KBM-7 (cell line): ENCODE measurements at places on chromosomes 6 and 20.
A peak's percentile ranks its signal among the peaks of the same experiment; 100 is the strongest.

DNA sequence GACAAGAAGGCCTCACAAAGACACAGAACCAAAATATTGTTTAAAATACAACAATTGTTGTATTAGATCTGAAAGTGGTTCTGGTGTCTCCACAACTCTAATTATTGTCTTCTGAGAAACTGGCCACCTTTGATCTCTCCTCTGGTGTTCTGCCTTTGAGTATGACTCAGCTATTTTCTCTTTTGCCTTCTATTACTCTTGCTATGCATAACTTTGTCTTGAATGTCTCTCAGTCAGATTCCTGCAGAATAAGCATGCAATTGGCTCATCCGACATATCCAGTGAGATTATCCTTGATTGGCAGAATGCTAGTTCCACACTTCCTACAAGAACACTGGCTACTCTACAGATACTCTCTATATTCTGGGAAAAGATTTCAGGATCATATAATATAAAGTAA, 14.3 kb upstream of the EPM2A start:
- peak; percentile 27 for DNase-seq

DNA sequence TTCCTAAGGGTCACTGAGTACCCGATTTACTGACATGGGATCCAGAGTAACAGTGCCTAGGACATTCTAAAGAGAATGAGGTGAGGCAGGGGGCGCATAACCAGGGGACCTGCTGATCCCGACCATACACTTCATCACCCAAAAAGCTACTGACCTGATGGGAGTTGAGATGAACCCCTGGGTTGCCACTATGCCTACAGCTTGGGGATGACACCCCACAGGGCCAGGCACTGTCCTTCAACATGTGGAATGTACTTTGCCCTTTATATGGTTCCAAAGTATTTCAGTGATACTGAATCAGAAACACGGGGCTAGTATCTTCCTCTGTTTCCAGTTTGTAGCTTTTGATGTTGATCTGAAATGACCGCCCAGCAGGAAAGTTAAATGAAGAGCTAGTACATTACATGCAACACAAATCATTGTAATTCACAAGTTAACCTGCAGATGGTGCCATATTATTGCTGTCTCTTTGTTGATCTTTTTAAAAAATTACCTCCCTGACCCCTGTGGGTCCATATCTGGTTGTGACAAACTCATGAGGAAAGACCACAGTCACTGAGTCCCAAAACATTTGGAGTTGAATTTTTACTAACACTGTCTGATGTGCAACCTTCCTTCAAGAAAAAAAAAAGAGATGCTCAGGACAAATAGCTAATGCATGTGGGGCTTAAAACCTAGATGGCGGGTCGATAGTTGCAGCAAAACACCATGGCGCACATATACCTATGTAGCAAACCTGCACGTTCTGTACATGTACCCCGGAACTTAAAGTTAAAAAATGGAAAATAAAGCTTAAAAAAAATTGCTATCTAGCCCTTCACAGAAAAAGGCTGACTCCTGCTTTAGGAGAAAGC, 42.7 kb upstream of the GCNT2 start:
- peak; percentile 82 for DNase-seq

DNA sequence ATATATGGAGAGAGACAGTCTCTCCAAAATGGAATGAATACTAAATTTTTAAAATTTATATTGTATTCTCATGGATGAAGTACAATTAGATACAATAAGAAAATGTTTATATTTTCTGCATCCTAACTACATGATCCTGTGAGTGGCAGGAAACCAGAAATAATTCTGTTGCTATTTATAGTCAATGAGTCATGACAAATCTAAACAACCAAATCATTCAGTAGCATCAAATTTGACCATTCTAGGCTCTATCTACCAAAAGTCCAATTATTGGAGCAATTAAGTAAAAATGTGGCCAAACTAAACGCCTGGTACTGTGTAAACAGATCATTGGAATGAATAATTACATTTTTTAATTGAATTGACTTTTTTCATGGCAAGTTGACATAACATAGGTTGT, 959.8 kb downstream of the EPHA7 start:
- DNase-seq, result no peak

DNA sequence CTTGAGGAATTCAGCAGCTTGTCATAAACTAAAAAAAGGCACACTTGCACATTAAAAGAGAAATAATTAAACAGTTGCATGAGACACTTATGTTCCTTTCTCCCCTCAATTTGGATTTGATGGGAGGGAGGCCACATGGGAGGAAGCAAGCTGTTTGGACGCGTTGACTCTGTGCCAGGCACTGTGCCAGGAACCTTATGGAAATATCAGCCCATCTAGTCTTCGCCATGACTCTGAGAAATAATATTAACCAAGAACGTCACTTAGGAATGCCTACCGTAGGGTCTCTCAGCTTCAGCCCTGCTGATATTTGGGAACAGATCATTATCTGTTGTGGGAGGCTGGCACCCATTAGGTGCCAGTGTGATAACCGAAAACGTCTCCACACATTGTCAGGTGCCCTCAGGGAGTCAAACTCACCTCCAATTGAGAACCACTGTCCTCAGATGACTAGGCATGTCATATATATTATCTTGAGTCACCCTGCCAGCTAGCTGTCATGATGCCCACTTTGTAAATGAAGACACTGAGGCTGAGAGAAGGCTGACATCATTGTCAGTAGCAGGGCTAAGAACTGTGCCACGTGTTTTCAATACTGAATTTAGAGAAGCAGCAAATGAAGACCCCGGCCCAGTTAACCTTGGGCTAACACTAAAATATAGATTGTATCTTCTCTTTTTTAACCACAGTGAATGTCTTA, 36.1 kb downstream of the EYA2 start:
- no peak for DNase-seq
